ENCODE measurements at places on chromosomes 1 and 21.

GRCh38 chr1:71019233-71019969 is 28.2 kb downstream of the PTGER3 start:
- no peak for DNase-seq

- no peak for DNase-seq
Measured at GRCh38 chr1:89896105-89896942, 75.5 kb downstream of the LRRC8D start.

- DNase-seq = peak; percentile 96
Measured at GRCh38 chr1:94067196-94067595, 53.8 kb downstream of the ABCA4 start.

- DNase-seq = peak; percentile 75
Measured at GRCh38 chr21:35352066-35352770, 303.1 kb upstream of the RUNX1 start.

- DNase-seq = no peak
Measured at GRCh38 chr1:41652384-41653265, 168.1 kb upstream of the EDN2 start.

- peak; percentile 70 for DNase-seq
Measured at GRCh38 chr1:108512239-108513043, 47.5 kb upstream of the EEIG2 start.

DNA sequence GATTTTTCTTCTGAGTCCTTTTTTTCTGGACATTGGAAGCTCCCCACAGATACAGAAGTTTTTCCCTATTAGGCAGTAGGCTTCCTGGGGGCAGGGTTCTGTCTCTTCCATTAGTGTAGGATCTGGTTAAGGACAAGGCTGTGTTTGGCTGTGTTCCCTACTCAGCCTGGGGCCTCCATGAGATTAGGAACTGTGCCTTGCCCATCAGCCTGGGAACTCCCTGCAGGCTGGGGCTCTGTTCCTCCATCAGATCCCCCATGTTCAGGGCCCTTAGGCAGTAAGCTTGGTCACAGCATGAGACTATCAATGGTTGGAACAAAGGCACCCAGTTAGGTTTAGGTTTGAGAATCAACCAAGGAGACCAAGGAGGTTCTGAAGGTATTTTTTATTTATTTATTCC is 22.7 kb downstream of the NAV1 start:
- no peak for DNase-seq

DNA sequence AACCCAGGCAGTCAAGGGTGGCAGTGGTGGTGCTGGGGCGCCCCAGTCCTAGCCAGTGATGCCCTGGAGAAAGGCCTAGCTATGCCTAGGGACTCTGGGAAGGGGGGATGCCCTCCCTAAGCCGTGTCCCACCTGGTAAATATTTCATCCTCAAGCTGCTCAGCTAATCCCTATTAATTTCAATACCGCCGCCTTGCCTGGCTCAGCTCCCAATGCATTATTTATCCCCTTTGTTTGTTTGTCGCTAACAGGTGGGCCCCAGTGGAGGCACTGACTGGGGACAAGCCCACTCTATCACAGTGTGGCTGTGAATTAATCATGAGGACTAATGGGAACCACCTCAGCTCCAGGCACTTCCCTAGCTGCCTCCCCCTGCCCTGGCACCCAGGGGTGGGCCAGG is 22.5 kb downstream of the DMAP1 start:
- no peak for DNase-seq

- DNase-seq = peak; percentile 90
Measured at GRCh38 chr1:156086256-156086662, 4.0 kb upstream of the MEX3A start.

GRCh38 chr1:183002797-183003196 is 20.4 kb upstream of the LAMC1 start:
- peak; percentile 47 for DNase-seq

- no peak for DNase-seq
Measured at GRCh38 chr1:204199579-204199978, 3.3 kb upstream of the KISS1 start.

DNA sequence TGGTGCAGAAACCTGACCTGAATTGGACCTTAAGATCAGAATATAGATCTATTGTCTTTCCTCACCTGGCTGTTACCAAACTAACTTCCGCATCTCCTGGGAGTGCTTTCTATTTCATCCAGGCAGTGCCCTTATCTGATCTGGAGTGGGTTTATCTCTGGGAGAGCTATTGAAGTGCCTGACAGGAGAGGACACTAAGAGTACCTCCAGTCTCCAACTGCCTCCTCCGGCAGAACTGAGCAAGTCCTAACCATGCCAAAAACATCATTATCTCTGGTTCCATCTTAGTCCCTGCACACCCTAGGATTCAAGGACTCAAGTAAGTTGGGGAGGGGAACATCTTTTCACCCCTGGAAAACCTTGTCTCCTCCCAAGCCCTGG is 12.4 kb upstream of the KCNJ15 start:
- no peak for DNase-seq

- no peak for DNase-seq
Measured at GRCh38 chr21:42763581-42764442, 110.4 kb downstream of the PDE9A start.

- DNase-seq = no peak
Measured at GRCh38 chr1:156489166-156489934, 11.2 kb downstream of the MEF2D start.

GRCh38 chr1:65360648-65361047 is 51.3 kb downstream of the DNAJC6 start:
- DNase-seq = no peak

DNA sequence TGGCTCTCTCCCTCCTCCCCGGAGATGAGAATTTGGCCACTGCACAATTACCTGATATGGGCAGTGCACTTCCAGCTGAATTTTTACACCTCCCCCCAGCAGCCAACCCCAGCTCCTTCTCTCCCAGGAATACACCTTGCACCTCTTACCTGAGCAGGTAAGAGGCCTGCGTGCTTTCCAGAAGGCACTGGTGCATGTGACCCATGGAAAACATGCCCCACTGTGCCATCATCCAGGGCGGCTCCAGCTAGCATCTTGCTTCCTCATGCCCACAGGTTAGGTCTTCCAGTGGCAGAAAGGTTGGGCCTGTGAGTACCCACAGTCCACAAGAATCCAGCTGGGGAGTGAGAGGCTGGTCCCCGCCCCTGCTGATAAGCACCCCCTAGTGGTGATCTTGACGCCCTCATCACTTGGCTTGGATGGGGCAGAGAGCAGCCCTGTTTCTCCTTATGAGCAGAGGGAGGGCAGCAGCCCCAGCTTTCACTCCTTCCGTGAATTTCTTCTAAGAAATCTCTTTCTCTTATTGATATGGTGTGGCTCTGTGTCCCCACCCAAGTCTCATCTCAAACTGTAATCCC is 57.8 kb downstream of the EDARADD start:
- peak; percentile 14 for DNase-seq

GRCh38 chr1:183281553-183282091 is 95.6 kb downstream of the LAMC2 start:
- DNase-seq = peak; percentile 98

- no peak for DNase-seq
Measured at GRCh38 chr1:178399177-178399728, 97.5 kb downstream of the CLEC20A start.

GRCh38 chr1:71828431-71829012 is 453.8 kb downstream of the NEGR1 start:
- no peak for DNase-seq

GRCh38 chr1:12546771-12547585 is 71.0 kb downstream of the DHRS3 start:
- no peak for DNase-seq

All from fibroblast of pulmonary artery (primary cell).